Right kidney (tissue), 9 donors: ENCODE measurements at places on chromosomes 2 and 18.

DNA sequence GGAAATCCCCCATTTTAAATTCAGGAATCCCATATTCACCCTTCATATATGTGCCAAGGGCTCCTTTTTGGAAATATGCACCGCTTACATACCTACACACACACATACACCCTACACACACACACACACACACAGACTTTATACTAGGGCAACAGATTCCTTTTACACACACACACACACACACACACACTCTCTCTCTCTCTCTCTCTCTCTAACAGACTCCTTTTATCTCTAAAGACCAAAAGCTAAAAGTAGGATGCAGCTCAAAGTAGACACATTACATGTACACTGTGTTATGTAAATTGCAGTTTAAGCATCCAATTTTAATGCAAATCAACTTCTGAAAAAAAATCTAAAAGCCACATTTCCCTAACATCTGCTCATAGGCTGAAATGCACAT is 130.9 kb upstream of the CAPN13 start:
- DNase-seq, result no peak

DNA sequence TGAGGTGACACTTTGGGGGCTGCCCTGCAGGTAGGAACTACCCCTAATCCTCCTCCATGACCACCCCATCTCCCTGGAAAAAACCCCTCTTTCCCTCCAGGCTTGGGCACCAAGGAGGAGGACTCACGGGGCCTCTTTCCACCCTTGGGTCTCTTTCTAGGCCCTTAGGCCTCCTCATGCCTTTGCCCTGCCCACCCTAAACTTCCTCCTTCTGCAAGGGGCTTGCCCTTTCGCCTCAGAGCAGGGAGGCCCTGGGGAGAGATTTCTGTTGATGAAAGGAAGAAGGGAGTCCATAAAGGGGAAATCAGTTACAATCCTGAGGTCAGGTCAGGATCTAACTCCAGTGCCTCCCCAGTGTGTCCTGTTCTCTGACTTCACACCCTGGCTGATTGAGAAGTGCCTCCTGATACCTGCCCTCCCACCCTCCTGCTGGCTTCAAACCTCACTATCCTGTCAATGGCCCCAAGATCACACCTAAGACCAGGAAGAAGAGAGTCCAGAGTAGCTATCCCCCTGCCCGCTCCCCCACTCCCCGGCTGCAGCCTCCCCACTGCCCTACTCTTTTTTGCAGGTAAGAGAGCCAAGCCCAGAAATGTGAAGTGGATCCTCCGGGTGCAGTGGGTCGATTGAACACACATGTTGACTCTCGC is 16.7 kb upstream of the TNS1 start:
- DNase-seq, result no peak

DNA sequence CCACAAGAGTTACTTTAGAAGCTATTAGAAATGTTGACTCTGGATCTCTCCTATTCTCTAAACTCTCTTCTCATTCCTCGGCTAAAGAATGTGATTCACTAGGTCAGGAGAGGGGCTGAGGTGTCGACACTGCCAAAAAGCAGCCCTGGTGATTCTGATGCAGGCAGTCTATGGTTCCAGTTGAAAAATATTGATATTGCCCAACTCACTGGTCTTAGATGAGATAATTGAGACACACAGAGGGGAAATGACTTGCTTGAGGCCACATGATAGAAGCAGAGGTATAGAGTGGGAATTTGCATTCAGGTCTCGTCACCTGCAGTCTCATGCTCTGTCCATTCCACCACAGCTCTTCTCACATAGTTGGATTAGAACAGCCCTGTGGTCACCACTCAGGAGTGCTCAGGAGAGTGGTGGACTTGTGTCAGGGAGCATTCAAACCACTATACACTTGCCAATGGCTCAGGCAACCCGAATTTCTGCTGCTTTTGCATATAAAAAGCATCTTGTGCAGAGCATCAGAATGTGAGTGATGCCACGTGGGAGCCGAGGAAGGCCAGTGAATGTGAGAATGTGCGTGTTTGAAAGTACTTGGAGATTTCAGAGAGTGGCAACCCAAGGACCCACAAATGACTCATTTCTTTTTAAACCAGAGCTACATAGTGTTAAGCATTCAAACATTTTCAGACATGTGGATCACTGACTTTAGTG is 65.1 kb upstream of the CTLA4 start:
- DNase-seq, result no peak

- peak; percentile 90 for DNase-seq
These were observed 5.3 kb upstream of the NEU4 start for GRCh38 chr2:241803387-241804325.

GRCh38 chr2:86831537-86831936 is 30.1 kb downstream of the CD8B start:
- no peak for DNase-seq
